ENCODE measurements at places on chromosomes 7 and 10.

DNA sequence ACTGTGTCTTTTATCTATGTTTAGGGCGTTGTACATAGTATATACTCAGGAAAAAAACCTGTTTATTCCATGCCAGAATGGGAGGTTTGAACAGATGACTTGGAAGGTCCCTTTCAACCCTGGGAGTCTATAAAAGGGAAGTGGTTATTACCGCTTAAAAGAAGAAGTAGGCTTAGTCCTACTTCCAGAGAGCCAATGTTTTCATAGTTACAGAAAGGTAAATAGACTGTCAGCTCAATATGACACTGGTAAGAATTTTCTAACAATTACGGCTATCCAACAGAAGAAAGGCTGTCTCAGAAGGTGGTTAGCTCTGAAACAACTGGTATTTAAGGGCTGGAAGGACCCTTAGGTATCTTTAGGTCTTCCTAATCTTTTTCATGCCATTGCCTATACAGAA lies 1.1 kb upstream of the TFAM start:
- no peak for DNase-seq

DNA sequence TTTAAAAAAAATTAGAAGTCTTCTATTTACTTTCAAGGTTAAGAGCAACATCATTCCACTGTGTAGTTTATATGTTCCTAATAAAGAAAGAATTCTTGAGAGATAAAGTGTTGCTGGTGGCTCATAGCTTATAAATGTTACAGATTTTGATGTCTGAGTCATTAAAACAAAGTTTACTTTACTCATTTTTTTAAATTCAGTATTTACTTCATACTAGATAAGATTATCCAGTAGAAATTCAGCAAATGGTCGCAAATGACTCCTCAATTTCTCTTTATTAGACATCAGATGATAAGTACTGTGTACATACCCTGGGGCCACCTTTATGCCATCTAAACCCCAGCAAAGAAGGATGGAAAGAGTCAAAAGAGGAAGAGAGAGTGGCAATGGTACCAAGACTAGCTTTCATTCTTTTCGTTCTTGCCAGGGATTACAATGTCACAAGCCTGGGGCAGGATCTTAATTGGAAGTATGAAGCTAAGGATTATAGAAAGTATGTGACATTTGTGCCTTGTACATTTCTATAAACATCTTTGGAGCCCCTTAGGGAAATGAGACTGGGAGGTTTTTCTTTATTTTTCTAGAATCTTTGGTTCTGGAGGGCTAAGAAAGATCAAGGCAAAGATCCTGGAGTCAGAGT lies 206.1 kb downstream of the CHRM2 start:
- no peak for DNase-seq

DNA sequence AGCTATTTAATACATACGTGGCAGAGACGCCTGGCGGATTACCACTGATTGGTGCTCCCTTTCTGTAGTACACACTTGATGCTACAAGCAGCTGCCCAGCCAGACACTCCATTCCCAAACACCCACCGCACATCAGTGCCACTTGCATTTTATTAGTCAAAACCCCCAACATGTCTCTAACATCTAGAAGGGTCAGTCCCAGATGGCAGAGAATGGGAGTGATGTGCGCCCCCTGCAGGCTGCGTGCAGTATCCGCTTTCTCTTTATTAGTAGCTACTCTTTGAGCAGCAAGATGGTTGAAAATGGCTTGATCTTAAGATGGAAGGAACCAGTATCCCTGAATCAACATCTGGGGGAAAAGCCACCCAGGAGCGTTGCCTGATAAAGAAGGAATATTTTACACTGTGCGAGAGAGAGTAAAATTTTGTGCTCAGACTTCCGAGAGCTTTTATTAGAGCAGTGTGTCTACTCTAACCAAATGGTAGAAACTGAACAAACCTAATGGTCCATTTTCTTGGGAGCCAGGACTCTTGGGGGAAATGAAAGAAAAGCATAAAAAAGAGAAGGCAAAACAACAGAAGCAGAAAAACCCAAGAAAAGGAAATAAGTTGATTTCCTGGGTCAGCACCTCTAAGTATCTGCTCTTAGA lies 78.3 kb downstream of the ST8SIA6 start:
- DNase-seq: no peak

DNA sequence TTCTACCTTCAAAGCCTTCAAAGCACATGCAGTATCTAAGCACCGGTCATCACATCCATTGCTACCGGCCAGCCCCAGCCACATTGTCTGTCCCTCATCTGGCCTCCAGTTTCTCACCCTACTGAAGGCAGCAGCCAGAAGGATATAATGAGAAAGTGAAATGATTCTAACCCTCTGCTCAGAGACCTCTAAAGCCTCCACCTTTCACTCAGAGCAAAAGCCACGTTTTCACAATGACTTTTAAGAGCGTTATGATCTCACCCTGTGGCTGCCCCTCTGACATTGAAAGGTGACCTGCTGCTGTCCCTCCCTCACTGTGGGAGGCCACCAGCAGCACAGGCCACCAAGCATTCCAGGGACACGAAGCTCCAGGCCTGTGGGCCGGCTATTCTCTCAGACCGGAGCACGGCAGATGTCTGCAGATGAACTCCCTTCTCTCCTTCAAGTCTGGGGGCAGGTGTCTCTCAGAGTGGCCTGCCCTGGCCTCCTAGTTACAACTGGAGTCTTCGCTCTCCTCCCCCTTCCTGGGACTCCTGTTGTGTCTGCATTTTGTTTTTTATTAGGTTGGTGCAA lies 94.9 kb upstream of the EEPD1 start:
- no peak for DNase-seq

GRCh38 chr7:15140431-15140830 lies 237.9 kb upstream of the DGKB start:
- DNase-seq: no peak

DNA sequence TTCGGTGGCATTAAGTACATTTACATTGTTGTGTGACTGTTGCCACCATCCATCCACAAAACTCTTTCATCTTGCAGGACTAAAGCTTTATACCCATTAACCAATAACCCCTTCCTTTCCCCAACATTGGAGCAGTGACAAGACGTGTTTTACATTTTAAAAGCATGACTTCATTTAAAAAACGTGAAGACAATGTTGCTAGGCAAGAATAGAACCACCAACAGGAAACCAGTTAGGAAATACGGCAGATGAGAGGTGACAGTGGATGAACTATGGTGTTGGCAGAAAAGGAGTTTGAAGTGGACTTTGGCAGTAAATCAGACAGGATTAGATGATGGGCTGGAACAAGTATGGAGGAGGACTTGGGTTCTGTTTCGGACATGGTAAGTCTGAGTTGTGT lies 17.0 kb downstream of the TMEM236 start:
- DNase-seq: no peak

- DNase-seq: peak; percentile 91
These were observed 9.7 kb upstream of the TTYH3 start for GRCh38 chr7:2621948-2622640.

GRCh38 chr7:11193131-11193867 lies 219.6 kb downstream of the PHF14 start:
- DNase-seq: no peak

- no peak for DNase-seq
These were observed 735.3 kb downstream of the MAGI2 start for GRCh38 chr7:78718212-78718611.

DNA sequence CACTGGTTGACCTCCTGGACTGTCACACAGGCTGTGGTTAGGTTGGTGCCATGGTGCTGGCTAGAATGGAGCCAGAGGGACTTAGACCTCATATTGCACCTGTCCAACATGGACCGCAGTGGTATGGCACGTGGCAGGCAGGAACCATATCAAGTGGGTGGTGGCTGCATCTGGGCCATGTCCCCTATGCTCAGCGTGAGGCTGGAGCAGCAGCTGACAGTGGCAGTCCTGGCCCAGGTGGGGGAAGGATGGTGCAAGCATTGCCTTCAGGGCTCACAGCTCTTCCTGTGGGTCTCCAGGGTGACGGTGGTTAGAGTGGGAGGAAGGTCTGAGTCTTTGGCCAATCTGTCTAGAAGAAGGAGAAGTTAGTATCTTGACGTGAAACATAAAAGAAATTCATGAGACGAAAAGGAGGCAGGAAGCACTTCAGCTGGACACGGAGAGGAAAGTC lies 54.5 kb upstream of the PFKFB3 start:
- no peak for DNase-seq

DNA sequence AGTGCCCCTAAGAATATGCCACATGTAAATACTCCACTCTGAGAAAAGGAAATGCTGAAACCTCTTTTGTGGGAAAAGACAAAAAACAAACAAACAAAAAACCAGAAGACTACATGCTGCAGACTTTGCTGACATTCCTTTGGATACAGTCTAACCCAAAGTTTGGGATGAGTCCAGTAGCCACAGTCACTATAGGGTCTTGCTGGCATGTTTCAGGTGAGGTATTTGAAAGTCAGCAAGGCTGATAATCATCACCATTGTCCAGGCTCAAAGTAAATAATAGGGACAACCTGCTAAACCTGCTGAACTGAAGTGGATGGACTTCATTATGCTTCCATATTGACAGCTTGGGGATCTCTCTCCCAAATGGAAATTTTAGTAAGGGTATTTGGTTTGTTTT lies 1087.0 kb upstream of the LRRTM3 start:
- DNase-seq: no peak

- DNase-seq: no peak
These were observed 7.5 kb downstream of the GRID1 start for GRCh38 chr10:86359111-86359510.

DNA sequence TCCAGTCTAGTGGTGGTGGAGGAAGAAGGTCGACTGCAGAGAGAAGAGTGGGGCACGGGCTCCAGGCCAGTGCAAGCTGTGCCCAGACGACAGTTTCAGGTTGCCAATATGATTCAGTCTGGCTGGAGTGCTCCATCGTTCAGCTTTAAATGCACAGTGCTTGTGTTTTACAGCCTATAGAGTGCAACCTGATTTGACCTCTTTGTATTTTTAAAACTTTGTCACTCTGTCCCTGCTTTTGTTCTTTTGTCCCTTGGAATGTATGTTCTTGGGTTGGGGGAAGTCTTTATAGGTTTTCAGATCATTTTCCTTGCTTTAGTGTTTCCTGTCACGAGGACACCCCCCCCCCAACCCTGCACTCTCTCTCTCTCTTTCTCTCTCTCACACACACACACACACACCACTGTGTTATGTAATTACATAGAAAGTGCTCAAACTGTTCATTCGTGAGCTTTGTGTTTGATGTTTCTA lies 198.0 kb downstream of the CAMK1D start:
- no peak for DNase-seq

DNA sequence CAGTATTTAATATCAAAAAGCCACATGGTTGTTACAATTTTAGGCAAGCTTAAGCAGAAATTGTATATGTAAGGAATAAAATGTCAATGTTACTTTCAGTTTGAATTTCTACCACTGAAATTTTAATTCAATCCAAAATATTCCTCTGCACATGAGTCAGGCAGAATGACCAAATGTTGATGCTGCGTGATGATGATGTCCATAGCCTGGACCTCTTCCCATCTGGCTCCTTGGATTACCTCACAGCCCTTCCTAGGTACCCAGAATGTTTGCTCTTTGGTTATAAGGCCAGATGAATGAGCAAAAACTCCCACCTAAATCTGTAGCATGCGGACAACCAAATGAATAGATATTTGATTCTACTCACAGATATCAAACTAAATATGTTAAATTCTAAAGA lies 258.3 kb upstream of the IMMP2L start:
- DNase-seq: no peak

- no peak for DNase-seq
These were observed 1003.3 kb upstream of the SORCS1 start for GRCh38 chr10:108167766-108168165.

- no peak for DNase-seq
These were observed 44.8 kb downstream of the BMPER start for GRCh38 chr7:33950047-33950714.

GRCh38 chr10:36499693-36500092 lies 625.7 kb upstream of the ANKRD30A start:
- no peak for DNase-seq

GRCh38 chr7:31917256-31917655 lies 153.0 kb downstream of the PDE1C start:
- no peak for DNase-seq

Measured in right hindlimb (tissue), 1 donor.